Fibroblast of mammary gland (primary cell): ENCODE measurements at places on chromosomes 6 and 20.

- DNase-seq = no peak
These were observed 466.5 kb upstream of the ARID1B start for GRCh38 chr6:156310701-156311100.

DNA sequence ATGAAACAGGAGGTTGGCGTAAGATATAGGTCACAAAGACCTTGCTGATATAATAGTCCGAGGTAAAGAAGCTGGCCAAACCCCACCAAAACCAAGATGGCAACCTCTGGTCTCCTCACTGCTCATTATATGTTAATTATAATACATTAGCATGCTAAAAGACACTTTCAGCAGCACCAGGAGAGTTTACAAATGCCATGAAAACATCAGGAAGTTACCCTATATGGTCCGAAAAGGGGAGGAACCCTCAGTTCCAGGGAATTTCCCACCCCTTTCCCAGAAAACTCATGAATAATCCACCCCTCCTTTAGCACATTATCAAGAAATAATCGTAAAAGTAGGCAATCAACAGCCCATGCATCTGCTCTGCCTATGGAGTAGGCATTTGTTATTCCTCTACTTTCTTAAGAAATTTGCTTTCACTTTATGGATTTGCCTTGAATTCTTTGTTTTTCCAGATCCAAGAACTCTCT, 923.4 kb downstream of the QKI start:
- no peak for DNase-seq

DNA sequence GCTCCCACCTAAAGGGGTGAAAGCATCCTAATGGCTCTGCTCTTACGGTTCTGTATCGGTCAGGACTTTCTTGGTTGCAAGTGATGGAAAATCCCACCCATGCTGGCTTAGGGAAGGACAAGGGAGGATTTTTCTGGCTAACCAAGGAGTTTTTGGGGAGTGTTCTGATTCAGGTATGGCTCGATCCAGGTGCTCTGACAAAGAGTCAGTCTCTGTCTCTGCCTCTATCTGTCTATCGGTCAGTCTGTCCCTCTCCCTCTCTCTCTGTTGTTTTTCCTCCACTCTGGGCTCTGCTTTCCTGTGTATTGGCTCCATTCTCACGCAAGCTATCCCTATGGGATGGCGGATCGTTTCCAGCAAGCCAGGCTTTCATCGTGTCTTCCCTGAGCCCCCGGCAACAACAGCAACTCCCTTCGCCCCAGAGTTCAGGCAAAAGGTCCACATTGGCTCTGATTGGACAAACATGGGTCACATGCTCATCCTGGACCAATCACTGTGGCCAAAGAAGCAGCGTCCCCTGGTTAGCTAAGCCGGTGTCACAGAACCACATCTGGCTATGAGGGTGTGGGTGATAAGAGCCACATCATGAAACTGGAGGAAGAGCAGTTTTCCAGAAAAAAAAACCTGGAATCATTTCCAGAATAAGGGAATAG, 160.3 kb downstream of the BMP7 start:
- no peak for DNase-seq

- peak; percentile 81 for DNase-seq
These were observed 73.9 kb downstream of the BACH2 start for GRCh38 chr6:90222724-90223198.

GRCh38 chr6:25017486-25017885, 81.7 kb upstream of the RIPOR2 start:
- DNase-seq = no peak

GRCh38 chr6:56349194-56349593, 101.8 kb upstream of the COL21A1 start:
- DNase-seq = peak; percentile 67

DNA sequence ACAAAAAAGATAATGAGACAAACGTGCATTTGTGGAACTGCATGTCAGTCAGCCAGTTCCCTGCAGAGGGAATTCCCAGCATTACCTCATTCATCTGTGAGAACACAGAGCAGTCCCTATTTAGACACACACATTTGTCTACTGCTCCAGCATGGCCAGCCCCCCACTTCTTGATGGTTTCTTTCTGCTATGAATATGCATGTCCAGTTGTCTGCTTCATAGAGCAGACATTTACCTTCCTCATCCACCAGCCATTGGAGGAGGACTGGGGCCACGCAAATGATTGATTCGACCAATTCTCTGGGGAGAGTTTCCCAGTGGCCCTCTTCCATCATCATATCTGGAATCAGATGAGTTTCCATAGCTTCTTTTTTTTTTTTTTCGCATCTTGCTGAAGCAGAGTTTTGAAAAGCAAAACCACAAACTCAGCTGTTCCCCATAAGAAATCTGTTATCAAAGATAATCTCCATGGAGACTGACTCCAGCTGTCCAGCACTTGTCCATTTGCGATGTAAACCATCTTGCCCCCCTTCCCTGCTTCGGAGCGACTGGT, 11.8 kb downstream of the ENPP1 start:
- peak; percentile 79 for DNase-seq

GRCh38 chr6:144582939-144583613, 297.9 kb downstream of the UTRN start:
- DNase-seq = peak; percentile 42

- DNase-seq = no peak
These were observed 384.7 kb upstream of the ID4 start for GRCh38 chr6:19452495-19452894.

GRCh38 chr20:44885392-44886265, at the start of gene YWHAB:
Gene YWHAB, plus strand, starts transcription at chr20:44885705. Its CDS starts 15,829 bp downstream, at chr20:44901534.
- DNase-seq = peak; percentile 93

DNA sequence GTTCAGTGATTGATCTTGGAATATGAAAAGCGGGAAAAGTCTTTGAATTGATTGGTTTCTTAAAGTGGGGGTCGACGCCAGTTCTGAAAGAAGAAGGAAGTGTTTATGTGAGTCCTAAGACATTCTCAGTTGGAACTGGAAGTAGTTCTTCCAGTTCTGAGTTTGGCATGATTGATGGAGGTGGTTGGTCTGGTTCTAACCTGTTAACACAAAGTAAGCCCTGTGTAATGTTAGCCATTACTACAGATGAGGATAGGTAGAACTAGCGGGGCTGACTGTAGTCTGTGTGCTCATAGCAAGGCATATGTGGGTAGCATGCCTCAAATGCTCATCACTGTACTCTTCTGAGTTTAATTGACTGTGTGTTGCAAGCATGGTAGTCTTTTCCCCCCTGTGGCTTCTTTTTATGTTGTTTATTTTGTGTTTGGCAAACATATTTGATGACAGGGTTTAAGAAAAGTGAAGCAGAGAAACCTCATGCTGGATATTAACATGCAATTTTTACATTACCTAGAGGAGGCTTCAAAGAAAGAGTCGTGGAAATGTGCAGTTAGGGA, 24.9 kb downstream of the CITED2 start:
- DNase-seq = peak; percentile 21
